ENCODE measurements at places on chromosomes 1 and 21.

GRCh38 chr21:41866274-41866809 is 12.8 kb downstream of the PRDM15 start:
- DNase-seq, result no peak

DNA sequence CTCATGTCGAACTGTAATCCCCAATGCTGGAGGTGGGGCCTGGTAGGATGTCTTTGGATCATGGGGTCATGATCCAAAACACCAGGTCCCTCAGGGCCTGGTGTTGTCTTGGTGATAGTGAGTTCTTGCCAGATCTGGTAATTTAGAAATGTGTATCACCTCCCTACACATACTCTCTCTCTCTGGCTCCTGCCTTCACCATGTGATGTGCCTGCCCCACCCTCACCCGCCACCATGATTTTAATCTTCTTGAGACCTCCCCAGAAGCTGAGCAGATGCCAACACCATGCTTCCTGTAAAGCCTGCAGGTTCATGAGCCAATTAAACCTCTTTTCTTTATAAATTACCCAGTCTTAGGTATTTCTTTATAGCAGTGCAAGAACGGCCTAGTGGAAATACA is 136.4 kb downstream of the NR5A2 start:
- no peak for DNase-seq

- DNase-seq, result no peak
Measured at GRCh38 chr1:235954306-235955283, 87.9 kb upstream of the LYST start.

GRCh38 chr21:36155603-36156338 is 853 bp upstream of the DOP1B start:
- DNase-seq, result no peak

DNA sequence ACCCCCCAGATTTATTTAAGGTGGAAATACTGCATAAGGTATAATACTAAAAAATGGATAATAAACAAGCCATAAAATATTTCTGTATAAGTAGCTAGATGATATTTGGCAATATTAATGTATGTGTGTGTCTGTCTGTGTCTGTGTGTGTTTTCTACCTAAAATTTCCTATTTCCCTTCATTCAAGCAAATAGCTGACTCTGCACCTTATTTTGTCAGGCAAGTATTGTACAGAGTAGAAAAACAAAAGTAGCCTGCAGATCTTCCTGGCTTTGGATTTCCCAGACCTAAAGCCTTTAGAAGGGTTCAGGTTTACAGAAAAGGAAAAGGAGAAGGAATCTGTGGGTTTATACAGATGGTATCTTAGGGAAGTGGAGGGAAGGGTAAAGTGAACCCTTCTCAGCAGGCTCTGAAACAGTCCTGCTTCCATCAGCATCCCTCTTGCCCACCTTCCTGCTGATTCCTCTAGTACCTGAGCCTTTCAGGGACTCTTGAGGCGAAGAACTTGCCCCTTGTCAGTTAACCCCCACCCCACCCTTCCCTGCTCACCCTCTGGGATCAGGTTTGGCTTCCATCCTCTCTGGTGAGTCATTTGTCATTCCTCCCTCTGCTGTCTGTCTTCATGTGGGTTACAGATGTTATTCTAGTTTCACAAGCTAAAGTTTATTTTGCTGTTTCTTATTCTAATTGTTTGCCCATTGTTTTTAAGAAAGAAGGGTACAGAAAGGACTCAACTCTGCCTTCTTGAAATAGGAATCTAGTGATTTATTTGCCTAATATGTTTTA is 21.7 kb upstream of the RGS16 start:
- no peak for DNase-seq

DNA sequence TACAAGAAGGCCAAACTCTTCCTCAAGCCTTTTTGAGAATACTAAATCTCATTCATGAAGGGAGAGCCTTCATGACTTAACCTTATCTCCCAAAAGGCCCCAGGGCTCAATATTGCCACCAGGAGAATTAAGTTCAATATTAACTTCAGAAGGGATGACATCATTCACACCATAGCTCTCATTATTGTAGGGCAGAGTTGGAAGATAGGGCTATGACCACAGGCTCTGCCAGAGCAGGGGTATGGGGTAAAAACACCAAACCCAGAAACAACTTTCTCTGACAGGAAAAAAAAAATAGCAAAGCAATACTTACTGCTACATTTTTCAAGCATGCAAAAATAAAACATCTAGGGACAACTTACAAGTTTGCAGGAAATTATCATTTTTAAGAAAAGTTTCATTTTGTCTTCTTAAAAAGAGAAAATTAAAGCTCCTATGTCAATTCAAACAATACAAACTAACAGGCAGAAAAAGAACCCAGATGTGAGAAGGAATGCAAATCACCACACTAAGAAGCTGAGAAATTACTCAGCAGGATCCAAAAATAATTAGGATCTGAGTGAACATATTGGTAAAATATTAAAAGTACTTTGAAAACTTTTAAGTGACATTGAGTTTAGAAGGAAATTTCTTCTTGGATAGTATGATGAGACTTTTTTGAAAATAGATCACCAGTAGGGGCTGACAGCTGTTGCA is 1156.5 kb downstream of the NCAM2 start:
- DNase-seq, result no peak

- no peak for DNase-seq
Measured at GRCh38 chr1:25019337-25020172, 89.5 kb upstream of the RUNX3 start.

DNA sequence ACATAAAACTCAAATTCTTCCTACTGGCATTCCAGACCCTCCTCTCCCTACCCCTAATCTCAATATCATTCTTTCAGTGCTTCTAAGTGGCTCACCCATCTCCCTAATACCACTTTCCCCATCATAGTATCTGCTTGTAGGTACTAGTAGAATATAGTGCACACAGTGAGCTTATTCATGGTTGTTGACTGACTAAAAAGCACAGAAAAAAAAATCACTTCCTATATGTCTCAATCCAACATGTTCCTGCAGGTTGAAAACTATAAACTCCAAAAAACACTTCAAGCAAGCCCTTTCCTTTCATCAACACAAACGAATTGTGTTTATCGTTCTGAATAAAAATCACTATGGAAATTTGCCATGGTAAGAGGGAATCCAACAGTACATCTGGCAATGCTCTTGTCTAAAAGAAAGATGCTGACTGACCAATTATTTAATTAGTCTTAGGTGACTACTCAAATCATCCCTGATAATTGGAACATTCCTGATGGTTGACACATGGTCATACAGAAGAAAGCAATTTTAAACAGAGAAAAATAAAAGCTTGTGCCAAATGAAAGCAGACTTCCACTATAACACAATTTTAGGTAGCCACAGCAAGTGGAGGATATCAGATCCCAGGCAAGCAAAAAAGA is 87.1 kb downstream of the NDUFS5 start:
- DNase-seq, result no peak

DNA sequence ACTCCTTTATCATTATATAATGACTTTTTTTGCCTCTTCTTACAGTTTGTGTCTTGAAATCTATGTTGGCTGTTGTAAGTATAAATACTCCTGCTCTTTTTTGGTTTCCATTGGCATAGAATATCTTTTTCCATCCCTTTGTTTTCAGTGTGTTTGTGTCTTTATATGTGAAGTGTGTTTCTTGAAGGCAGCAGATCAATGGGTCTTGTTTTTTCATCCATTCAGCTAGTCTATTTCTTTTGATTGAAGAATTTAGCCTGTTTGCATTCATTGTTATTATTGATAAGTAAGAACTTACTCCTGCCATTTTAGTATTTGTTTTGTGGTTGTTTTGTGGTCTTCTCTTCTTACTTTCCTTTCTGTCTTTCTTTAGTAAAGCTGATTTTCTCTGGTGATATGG is 322.8 kb downstream of the PLA2G4A start:
- no peak for DNase-seq

DNA sequence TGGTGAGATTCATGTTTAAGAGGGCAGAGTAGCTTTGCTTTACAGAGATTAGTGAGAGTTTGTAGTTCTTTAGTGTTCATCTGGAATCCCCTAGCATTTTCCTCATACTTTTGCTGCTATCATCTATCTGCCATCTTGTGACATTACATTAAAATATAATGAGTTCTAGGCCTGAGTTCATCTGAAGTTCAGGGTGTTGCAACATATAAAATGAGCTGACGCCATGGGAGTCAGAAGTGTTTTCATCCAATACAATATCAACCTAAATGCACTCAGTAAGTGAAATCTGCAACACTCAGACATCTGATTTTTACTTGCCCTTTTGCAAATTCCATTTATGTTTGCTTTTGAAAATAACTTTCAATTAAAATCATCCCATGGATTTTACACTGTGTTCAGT is 153.8 kb downstream of the NTNG1 start:
- no peak for DNase-seq

- no peak for DNase-seq
Measured at GRCh38 chr1:39187275-39188046, 17.0 kb upstream of the MACF1 start.

DNA sequence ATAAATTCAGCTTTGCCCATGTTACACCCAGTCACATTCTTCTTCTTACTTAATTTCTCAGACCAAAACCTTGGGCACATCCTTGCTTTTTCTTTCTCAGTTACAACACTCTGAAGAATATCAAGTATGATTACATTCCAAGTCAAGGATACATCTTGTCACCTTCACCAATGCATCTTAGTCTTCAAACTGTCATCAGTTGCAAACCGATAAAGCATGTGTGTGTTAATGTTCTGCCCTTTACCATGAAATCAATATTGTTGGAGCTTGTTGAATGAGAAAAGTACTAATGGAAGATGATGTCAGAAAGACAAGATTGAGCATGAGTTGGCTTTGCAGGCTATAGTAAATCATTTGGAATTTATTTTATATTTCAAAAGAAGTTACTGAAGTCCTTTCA is 764.6 kb downstream of the NCAM2 start:
- DNase-seq, result no peak

- peak; percentile 19 for DNase-seq
Measured at GRCh38 chr1:160522622-160523345, at the start of gene SLAMF6. TSS of gene SLAMF6 (minus strand) at chr1:160523255. CDS start at chr1:160523192, 63 bp downstream.

GRCh38 chr21:42784276-42784675 is 95.1 kb downstream of the WDR4 start:
- no peak for DNase-seq

DNA sequence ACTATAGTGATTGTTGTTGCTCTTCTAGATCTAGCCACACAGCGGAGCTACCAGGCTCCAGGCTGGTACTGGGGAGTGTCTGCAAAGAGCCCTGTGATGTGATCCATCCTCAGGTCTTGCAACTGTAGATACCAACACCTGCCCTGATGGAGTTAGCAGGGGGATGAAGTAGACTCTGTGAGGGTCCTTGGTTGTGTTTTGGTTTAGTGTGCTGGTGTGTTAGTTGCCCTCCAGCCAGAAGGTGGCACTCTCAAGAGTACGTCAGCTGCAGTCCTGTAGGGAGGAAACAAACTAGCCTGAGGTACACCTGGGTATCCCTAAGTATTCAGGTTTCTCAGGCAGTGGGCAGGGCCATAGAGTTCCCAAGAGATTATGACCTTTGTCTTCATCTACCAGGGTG is 81.2 kb upstream of the TMPRSS2 start:
- no peak for DNase-seq

DNA sequence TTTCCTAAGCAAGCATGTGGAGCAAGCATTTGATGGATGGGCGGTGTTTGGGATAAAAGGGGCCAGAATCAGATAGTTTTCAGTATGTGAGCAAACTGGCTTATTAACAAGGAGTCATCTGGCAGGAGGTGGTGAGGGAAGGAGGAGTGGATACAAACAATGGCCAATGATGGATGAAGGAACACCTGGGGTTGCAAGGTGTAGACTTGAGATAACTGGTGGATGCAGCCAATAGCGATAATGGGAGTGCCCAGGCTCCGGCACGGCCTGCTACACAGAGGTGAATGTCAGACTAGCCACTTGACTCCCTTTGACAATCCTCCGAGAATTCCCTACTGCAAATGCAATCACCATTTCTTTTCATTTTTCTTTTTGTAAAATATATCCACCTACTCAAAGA is 41.7 kb downstream of the C8B start:
- DNase-seq, result no peak

DNA sequence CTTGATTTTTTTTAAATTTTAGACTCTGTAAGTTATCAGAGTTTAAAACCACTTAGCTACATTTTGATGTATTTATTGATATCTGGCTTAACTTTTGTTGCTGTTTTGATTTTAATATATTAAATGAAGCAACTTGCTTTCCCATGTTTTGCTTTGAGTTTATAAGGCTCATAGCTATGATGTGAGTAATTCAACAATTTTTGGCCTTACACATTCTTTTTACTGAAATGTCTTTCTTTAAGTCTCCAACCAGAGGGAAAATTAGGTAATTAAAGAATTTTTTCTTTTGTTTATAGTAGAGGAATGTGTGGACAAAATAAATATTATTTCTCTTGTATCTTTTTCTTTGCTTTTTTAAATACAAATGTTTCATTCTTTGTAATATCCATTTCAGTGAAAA is 258.3 kb upstream of the ADAMTS5 start:
- no peak for DNase-seq

DNA sequence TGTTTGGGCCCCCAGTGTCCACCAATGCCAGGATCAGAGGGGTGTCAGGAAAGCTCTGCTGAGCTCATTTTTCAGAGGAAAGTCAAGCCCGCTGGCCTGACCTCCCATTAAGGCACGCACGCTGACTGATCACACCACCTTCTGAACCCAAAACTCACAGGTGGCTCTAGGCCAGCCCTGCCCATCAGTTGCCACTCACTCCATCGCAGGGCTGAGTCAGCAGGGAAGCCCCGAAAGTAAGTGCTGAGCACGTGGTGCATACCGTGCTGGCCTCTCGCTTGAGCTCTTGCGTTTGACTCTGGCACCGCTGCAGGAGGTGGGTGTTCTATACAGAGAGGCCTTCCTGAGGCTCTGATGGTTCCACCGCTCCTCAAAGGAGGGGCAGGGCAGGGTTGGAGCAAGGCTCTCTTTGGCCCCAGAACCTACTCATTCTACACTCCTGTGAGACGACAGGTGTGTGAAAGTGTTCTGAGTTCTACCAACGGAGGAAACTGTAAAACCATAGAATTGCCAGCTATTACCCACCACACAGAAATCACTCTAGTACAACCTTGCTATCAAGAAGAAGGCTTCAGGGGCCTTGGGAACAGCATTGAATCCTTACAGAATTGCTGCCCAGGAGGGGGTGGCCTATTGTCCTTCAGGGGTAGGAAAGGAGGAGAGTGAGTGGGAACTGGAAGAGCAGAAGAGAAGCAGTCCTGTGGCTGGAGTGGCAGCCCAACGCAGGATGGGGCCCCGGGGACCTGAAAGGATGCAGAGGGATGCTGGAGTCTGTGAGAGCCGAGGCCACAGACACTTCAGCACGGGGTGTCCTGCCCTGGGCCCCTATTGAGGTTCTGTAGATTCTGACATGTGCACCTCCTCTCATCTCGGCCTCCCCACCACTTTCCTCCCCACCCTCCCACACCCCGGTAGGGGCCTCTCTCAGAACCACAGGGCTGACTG is 214.7 kb upstream of the EDN2 start:
- DNase-seq, result no peak

- DNase-seq, result no peak
Measured at GRCh38 chr1:50880373-50880772, 79.7 kb downstream of the FAF1 start.

GRCh38 chr1:43034195-43034658 is 75.6 kb upstream of the SLC2A1 start:
- DNase-seq, result no peak

Data from stimulated activated CD4-positive, alpha-beta T cell treated with anti-CD3 and anti-CD28 coated beads, TNF-alpha, amount 100 ng/mL, for 1 hour (primary cell).